ENCODE measurements at places on chromosomes 3 and 15. TPM values are rescaled to one million over a fixed set of nuclear protein-coding genes. Genes with fewer than 3 reads are reported as not detected.

DNA sequence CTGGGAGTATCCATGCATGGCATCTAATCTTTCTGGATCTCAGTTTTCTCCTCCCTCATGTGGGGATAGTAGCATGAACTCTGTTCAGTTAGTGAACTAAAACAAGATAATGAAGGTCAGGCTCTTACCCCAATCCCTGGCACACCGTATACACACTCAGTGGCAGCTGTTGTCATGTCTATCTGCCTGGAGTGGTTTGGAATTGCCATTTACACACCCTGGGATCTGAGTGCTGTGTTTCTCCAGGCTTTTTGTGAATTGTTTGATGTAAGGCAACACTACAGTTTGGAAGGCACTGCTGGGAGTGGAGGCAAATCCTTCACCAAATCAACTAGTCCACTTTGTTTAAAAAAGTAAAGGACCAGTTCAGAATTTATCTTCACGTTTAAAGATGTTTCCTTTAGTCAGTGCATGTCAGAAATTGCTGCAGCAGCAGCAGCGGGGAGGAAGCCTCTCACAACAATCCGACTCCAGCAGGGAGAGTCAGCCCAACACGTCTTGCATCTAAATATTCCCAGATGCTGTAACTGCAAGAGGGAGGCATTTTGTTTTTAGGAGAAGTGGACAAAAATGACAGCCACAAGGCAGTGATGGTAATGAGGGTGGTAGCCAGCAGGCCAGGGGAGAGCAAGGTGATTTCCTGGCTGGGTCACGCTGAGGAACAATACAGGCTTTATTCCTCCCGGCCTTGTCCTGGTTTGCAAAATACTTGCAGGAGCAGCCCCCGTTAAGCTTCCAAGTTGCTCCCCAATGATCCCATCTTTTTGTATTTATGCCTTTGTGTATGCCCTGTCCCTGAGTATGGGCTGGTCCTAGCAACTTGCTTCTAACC, 128.5 kb upstream of the LRIG1 start:
- no peak for DNase-seq

DNA sequence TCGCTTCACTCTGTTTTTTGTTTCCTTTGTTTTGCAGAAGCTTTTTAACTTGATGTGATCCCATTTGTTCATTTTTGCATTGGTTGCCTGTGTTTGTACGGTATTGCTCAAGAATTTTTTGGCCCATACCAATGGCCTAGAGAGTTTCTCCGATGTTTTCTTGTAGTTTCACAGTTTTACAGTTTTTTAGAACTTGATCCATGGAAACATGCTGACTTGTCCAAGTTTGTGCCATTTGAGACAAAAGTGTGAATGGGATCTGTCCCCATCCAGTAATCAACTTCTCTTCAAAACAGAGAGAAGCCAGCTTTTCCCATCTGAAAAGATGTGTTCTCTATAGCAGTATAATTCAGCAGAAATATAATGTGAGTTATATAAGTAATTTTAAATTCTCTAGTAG, 266.5 kb upstream of the LRTM1 start:
- DNase-seq: no peak

GRCh38 chr3:14223595-14223994, 45.0 kb downstream of the LSM3 start:
- DNase-seq: peak; percentile 55

DNA sequence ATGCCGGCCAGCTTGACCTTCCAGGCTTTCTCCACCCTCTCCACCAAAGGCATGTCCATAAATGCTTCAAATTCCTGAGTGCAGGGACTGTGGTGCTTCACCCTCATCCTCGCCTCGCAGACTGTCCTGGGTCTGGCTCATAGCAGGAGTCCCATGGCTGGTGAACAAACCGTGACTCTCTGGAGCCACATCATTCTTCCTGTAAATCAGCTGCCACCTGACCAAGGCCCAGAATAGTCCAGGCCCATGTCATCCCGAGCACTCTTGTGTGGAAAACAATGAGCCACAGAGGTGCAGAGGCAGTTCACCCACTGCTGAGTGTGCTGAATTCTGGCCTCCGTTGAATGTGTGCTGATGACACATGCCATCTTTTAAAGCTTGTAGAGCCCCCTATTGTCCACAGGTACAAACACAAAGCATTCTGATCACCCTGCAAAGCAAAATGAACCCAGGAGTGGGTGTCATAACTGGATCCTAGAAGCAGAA, 68.6 kb downstream of the ABHD5 start:
- DNase-seq: peak; percentile 97

DNA sequence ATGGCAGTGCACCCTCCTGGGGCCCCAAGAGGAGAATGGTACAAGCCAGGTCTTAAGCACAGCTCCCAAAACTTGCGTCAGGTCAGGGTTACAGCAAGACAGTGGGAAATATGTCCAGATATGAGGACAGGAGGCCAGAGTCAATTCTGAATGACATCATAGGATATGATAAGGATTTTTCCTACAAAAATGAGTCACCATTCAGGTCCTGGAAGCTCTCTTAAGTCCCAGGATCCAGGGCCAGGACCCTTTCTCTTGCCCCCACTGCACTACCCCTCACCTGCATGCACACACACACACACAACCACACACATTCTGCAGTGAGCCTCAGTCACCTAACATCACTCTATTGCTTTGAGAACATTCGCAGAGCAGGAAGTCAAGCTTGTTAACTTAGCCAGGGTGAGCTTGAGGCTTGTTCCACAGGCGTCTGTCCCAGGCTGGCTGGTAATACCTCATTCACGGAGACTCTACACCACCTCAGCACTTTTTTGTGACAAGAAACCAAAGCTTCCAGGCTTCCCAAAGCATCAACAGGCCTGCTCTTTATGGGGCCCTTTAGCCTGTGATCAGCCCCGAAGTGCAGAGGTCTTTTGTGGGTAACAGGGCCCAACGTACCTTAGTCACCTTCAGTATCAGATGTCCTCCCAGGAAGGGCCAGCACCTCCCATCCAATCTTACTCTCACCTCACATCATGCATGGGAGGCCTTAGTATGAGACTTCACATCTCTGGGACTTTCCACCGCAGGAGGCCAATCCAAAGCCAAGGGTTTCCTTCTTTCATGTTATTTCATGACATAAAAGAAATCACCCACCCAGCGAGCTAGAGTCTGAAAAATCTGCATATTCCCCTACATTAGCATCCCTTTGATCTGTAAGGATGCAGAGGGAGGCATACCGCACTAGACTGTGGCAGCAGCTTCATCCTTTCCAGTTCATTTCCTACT, 74.0 kb upstream of the LIPC start:
- no peak for DNase-seq

DNA sequence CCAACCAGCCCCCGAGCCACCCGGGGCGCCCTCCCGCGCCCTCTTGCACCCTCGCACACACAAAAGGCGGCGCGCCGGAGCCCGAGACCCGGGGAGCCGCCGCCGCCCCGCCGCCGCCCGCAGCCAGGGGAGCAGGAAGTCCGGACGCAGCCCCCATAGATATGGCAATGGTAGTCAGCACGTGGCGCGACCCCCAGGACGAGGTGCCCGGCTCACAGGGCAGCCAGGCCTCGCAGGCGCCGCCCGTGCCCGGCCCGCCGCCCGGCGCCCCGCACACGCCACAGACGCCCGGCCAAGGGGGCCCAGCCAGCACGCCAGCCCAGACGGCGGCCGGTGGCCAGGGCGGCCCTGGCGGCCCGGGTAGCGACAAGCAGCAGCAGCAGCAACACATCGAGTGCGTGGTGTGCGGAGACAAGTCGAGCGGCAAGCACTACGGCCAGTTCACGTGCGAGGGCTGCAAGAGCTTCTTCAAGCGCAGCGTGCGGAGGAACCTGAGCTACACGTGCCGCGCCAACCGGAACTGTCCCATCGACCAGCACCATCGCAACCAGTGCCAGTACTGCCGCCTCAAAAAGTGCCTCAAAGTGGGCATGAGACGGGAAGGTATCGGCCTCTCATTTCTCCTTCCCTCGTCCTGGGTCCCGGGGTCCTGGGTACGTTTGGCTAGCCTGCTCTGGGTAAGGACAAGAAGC, 1.6 kb downstream of the NR2F2 start:
- DNase-seq: no peak

DNA sequence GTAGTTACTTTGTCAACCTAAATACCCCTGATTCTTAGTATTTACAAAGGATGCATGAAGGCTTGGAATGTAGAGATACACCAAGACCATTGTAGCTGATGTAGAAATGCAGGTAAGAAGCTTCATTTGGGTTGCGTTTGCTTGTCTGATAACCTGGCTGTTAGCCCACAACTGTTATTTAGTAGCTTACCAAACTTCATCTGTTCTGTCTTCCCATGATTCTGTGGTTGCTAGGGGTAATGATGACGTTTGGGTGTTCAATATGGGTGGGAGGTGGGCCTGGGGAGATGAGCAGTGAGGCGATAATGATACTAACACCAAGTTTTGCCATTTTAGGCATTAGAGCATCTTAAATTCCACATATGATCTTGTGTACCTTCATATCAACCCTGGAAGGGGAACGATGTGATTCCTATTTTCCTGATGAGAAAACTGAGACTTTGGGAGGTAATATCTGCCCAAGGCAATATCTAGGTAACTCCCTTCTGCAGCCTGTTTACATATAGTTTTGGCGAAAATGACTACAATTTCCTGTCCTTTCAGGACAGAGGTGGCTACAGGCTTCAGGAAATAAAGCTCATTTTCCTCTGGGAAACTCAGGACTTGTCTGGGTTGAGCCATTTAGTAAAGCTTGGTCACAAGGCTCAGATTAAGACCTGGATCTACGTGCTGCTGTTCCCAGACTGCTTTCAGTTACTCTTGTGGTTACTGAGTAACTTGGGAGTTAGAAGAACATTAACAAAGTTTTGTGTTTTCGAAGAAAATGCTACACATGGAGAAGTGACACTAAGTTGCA, 26.8 kb downstream of the FNDC3B start:
- DNase-seq: peak; percentile 99

DNA sequence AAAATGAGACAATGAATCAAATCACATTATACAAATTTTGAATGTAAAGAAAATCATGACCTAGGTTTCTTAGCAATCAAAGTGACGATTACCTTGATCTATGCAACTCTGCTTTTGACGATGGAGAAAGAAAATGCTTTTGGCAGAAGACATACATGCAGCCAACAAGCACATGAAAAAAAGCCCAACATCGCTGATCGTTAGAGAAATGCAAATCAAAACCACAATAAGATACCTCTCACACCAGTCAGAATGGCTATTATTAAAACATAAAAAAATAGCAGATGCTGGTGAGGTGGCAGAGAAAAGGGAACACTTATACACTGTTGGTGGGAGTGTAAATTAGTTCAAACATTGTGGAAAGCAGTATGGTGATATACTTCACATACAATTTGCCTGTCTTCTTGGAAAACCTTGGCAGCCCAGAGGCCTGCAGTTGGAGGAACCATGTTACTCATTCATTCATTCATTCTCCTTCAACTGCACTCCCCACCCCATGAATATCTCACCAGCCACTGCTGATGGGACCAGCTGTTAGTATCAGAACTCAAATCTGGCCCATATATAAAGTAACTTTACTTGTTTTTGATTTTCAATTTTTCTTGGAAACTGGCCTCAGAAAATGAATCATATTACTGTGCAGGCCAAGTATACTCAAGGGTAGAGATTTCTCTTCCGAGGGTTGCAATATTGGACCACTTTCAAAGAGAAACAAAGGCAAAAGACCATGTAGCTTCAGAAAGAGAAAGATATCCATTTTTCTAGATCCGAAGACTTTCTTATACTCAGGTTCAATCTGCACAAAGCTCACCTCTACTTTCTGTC, 358.6 kb upstream of the ARHGEF26 start:
- DNase-seq: no peak

The DUOXA2 gene
- total RNA-seq: not detected

DNA sequence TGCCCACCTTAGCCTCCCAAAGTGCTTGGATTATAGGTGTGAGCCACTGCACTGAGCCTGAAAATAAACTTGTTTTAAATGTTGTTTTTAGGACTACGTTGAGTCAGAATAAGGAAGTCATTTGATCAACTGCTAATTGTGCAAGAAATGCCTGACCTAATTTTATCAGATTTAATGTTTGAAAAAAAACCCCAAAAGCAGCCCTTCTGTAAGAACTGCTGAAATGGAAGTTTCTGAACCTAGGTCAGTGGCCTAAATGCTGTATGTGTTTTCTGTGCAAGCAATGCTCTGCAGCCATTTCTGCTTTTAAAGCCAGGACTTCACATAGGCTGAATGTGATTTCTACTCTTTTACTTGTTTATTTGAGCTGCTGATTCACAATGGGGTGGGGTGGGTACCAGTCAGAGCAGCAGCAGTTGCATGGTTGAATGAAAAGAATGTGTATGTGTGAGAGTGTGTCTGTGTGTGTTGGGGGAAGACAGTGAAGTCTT, 6.6 kb downstream of the GPX1 start:
- peak; percentile 97 for DNase-seq

DNA sequence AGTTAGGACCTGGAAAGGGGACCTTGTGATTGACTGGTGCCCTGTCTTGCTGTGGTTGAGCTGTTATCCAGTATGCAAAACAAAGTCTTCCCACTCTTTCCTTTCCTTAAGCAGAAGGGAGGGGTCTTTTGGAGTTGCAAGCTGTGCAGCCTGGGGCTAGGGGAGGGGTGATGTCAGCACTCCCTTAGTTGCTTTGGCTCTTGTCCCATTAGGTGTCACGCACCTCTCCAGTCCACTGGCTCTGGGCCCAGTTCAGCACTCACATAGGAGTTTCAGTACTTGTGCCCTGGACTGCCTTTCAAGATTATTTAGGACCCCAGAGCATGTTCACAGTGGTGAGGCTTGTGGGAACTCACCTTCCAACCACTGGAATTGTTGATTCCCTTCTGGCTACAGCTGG, 238.5 kb downstream of the DOCK3 start:
- DNase-seq: peak; percentile 60

The SCAANT1 gene
- total RNA-seq: not detected

GRCh38 chr3:52892625-52893311, 4.6 kb downstream of the STIMATE start:
- DNase-seq: no peak

DNA sequence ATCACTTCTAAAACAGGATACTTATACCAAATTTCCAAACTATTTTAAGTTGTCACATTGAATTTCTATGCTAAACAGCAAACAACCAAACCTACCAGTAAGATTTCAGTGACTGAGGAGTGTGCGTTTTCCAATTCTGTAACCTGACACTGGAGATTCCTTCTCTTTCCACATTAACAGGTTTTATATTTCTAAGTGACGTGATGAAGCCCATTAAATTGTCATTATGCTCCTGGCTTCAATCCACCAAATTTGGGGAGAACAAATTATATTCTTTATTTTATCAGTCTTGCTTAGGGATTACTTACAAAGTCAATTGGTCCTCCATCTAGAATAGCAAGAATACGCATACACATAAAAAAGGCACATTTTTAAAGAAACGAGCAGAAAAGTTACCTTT, 764.8 kb upstream of the NR2F2 start:
- DNase-seq: no peak

GRCh38 chr3:190996181-190996775, 133.8 kb upstream of the GMNC start:
- DNase-seq: no peak

The AHSG gene
- total RNA-seq: not detected

The BCL2A1 gene
- total RNA-seq: not detected
